ENCODE measurements at places on chromosomes 1 and 21.
A peak's percentile ranks its signal among the peaks of the same experiment; 100 is the strongest.

DNA sequence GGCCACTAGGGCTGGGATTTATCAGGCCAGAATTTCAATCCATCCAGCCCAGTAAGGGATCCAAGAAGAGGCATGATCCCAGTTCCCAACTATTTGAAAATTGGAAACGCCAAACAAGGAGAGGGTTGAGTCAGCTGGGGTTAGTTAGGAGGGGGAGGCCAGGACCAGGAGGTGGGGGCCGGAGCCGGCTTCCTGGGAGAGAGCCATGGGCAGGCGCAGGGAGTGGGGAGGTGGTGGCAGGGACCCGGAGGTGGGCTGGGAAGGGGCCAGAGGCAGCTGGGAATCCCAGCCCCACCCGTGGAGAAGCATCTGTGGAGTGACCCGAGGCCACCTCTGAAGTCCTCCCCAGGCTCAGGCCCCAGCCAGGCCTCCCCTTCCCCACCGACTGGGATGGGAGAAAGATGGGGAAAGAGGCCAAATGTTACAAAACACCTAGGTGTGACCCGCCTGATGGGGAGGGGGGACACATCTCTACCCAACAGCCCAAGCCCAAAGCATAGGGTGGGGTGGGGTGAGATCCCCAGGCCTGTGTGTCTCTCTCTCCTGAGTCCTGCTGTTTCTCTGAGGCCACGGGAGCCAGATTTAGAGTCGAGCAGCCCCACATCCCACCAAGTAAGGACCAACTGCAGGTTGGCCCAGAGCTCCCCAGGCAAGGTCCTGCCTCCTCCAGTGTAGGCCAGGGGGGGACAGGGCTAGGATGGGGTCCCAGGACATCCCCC, 10.1 kb downstream of the HSPG2 start:
- no peak for DNase-seq

GRCh38 chr1:5515501-5515900, 476.7 kb downstream of the NPHP4 start:
- no peak for DNase-seq

GRCh38 chr1:193019442-193020026, 39.6 kb downstream of the UCHL5 start:
- DNase-seq: peak; percentile 63

DNA sequence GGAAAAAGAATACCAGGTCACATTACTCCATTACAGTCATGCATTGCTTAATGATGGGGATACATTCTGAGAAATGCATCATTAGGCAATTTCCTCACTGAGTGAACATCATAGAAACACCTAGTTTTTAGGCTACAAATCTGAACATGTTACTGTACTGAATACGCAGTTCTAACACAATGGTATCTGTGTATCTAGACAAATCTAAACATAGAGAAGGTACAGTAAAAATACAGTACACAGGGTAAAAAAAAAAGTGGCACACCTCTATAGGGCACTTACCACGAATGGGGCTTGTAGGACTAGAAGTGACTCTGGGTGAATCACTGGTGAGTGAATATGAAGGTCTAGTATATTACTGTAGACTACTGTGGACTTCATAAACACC, 115.7 kb downstream of the AKT3 start:
- peak; percentile 85 for DNase-seq

DNA sequence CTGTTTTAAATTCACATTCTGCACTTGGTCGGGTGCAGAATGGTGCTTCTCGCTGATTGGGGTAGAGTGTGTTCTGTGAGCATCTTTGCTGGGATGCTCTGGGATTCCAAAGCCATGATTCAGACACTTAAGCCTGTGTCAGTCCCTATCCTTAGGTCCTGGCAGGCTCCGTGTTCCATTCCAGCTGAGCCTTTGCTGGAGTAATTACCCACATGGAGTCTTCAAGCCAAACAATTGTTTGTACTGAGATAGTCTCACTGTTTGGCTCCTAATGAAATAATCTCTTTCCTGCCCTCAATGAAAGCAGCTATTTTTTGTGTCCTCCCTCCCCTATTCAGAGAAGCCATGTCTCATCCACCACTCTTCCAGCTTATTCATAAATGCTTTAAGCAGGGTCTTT, 18.7 kb downstream of the SMAP2 start:
- DNase-seq: no peak

- no peak for DNase-seq
Measured at GRCh38 chr1:48233666-48234485, 11.4 kb downstream of the SLC5A9 start.

DNA sequence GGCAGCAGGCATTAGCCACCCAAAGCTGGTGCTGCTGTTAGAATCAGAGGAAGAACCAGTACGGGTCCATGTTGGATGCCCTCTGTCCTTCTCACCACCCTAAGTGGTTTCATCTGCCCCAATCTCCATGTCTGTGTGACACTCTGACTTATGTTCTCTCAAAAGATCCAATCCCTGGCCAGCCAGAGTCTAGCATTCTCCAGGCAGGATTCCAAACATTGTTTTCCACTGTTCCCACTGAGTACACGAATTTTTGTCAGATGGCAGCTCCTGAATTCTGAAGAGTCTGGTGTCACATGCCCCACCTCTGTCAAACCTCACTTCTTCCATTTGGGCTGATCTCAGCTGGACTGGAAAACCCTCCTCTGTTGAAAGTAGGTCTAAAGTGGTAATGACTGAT, 166.0 kb downstream of the DISC1 start:
- no peak for DNase-seq

DNA sequence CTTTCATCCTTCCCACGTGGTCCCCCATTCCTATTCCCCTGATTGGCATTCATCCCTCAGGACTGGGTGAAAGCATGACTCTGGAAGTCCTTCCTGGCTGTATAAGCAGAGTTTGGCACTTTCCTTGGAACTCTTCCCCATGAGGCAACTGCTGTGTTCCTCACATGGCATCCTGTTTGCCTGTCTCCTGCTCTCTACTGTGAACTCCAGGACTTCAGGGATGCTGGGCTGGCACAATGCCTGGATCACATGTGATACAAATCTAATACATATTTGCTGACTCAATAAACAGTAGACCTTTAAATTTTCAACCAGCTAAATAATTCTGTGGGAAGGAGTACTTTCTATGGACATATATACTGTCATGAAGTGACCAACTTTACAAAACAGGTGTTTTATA, 46.8 kb upstream of the EDEM3 start:
- no peak for DNase-seq

DNA sequence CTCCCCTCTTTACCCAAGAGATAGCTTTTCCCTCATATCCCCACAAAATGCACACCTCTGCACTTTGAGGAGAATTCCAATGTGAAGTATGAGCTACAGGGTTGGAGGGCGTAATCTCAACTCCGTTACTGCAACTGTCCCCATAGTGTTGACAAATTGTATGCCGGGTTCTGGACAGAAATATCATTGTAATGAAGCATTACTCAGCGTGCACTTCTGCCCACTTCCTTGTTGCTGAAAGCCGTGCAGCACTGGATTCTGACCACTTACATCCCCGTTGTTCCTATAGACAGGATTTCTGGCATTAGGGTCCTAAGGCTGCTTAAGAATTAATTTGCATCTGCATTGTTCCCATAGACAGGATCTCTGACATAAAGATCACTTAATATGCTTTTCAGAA, 205.6 kb downstream of the RHOU start:
- peak; percentile 77 for DNase-seq

GRCh38 chr1:160208557-160209320, 3.6 kb downstream of the PEA15 start:
- no peak for DNase-seq

DNA sequence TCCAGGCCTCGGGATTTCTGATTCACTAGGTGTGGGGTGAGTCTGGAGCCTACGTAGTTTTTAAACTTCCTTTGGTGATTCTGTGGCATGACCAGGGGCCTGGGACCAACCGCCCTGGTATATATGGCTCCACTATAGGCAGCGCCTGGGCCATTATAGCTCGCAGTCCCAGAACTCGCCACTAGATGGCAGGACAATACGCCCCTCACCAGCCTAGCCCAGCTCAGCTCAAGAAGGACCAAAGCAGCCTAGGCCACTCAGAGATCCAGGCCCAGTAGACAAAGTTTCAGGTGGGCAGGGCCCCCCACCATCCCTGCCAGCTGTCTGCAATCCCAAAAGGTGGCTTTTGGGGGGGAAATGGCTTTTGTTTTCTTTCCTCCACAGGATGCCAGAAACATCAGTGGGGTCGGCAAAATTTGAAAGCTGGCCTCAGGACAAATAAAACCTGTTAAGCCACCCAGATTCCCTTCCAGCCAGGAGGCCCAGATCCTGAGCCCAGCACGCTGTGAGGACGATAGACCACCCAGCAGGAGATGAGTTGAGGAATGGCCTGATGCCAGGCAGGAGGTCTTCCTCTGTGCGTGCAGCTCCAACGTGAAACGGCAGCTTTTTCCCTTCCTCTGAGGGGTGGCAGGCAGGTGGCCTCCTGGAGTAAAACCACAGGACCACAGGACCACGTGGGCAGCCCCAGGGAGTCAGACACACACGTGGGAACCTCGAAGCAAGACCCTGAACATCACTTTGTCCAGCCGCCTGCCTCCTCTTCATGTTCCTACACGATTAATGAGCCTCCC, 24.8 kb upstream of the TMEM51 start:
- peak; percentile 79 for DNase-seq

- no peak for DNase-seq
Measured at GRCh38 chr1:33005838-33006421, 30.8 kb downstream of the AK2 start.

Measured in CD14-positive monocyte (primary cell).